ENCODE measurements at places on chromosomes 3 and 15.

GRCh38 chr3:10557781-10558373 lies 52.5 kb upstream of the ATP2B2 start:
- DNase-seq, result no peak

GRCh38 chr15:29127506-29128430 lies 141.9 kb downstream of the NSMCE3 start:
- DNase-seq, result no peak

DNA sequence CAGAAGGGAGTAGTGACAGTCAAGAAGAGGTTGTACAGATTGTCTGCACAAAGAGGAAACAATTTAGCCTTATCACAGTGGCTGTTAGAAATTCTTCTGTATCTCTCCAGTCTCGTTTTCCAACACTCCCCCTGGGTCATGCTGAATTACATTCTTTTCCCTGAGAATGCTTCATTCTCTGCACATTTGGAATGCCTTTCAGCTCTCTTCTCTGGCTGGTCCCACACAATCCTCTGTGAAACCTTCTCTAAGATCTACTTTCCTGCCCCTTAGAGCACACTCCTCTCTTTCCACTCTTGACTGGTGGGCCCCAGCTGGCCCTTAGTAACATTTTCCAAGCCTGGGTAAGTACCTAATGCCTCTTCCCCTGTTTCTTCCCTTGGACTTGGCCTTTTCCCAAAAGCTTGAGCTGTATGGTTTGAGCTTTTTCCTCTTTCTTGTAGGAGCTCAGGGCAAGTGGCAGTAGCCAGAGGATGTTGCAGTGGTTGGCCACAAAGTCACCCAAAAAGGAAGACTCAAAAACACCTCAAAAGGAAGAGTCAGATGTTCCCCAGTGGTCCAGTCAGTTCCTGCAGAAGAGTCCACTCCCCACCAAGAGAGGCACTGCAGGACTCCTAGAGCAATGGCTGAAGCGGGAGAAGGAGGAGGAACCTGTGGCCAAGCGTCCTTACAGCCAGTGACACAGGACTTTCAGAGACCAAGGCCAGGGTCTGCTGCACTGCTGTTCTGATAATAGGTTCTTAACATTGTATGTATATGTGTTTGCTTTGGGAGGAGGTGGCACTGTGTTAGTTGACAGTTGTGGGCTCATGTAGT lies 25.7 kb downstream of the HMCES start:
- no peak for DNase-seq

- no peak for DNase-seq
Observed at GRCh38 chr3:70620367-70620766, 307.9 kb upstream of the MDFIC2 start.

DNA sequence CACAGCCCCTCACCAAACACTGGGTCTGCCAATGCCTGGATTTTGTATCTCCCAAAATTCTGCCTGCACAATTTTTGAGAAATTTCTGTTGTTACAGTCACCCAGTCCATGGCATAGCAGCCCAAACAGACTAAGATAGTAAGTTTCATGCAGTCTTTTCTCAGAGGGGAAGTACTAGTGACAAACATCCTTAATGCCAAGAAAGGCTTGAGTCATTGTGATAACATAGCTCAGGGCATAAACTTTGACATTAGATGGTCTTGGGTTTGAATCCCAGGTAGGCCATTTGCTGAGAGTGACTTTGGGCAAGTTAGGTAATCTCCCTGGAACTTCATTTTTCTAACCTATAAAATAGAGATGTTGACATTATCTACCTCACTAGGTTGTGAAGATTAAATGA lies 36.1 kb upstream of the PFN2 start:
- no peak for DNase-seq

DNA sequence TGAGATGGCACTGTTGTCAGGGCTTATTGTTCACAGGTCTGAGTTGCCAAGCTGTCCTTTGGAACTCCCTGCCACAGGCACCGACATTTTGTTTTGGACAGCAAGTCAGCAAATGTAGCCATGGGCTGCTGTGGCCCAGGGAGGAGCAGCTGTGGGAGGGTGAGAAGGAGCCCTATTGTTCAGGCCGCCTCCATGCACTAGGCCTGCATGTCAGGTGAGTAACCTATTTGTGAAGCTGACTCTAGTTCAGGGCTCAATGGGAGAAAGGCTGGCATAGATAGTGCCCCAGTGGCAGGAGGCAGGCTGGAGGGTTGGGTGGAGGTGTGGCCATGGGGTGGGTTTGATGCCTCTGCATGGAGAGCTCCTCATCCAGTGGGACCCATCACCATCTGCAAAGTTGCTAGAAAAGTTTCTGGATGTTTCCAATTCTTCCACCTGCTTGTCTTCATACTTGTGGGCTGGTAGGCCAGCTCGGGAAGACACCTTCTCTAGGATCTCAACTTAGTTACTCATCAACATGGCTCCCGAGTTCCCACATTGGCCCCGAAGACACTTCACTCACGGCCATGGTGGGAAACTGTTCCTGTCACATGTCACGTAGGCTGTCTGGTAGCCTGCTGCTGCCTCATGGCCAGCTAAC lies 19.5 kb downstream of the AMOTL2 start:
- DNase-seq, result no peak

DNA sequence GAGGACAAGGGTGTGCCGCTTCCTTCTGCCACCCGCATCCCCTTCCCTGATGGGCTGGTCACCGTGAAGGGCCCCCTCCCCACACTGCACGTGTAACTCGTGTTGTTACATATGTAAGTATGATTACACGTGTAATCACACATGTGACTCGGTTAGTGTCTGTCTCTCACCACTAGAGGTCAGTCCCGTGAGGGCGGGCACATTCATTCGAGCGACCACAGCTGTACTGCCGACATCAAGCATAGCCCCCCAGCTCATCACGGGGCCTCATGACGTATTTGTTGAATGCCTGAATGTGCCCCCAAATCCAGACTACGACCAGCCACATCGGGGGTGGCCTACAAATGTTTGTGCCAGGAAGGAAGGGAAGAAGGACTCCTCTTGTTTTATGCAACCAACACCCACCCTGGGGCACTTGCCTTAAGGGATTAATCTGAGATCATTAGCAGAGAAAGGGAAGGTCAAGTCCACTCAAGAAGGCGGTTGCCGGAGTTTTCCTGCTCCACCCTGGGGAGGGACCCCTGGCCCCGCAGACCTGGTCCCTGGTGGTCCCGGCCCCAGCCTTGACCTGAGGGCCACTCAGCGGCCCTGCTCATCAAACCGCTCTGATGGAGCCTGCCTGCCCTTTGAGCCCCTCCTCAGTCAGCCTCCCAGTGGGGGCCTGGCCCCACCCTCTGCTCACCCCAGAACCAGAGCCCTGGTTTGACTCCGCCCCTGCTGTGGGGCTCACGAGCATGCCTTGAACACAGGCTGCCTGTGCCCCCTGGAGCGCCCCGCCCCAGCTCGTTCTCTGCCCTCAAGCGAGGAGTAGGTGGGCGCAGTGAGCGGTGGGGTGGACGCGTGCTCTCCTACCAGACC lies 52.8 kb downstream of the RGMA start:
- no peak for DNase-seq

DNA sequence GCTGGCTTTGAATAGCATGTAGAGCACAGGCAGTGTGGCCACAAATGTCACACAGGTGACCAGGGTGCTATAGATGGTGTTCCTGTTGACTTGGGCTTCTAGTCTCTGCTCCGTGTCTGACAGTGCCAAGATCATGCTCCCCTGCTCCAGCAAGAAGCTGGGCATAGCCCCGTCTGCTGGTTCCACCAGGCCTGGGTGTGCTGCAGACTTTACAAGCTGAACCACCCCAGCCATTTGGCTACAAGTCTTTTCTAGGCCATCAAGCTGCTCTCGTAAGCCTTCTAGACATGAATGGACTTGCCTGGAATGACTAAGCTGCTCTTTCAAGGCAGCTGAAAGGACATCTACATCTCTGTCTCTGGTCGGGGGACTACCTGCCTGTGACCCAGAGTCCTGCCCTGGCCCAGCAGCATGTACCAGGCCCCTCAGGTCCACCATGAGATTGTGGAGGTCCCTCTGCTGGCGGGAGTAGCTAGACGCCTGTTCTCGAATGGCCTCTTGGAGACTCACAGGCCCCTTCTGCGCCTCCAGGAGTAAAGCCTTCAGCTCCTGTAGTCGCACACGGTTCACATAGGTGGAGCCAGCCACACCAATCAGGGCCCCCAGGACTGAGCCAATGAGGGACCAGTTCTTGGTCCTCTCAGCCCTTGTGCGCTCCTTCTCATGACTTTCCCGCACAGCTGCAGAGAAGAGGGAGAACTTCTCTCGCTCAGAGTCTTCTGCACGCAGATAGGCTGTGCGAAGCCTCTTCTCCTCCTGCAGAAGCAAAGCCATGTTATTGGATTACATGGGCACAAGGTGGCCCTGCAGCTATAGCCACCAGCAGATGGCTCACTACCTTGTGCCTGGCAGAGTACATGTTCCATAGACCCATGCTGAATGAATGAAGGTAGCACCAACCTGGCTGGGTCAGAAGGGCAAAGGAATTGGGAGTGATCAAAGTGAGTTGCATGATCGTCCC lies 2.8 kb upstream of the PLXNB1 start:
- no peak for DNase-seq

DNA sequence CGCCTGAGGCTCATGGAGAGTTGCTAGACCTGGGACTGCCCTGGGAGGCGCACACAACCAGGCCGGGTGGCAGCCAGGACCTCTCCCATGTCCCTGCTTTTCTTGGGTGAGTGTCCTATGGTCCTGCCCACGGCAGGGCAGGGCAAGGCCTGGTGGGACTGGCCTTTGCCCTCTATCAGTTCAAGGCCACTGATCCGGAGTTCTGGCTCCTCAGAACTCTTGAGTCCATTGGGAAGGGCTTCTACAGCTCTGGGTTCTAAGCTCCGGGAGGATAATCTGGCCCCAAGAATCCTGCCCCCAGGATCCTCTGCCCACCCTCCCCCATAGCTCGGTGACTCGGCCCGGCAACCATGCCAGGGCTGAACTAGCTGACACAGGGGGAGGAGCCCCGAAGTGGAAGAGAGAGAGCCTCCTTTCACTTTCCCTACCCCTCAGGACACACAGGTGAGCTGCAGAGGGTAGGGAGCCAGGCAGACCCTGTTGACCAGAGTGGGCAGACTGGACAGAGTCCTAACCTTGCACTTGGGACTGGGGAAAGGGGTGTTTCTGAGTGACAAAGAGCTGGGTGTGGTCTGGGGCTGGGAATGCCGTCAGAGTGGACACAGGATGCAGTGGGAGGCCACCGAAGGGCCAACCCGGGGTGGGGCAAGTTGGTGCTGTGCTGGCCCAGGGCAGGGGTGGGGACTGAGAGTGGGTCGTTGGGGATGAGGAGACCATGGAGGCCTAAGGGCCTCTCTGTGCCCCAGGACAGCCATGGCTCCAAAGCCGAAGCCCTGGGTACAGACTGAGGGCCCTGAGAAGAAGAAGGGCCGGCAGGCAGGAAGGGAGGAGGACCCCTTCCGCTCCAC lies 664 bp downstream of the PARP3 start:
- no peak for DNase-seq

GRCh38 chr15:39602143-39602542 lies 21.3 kb downstream of the THBS1 start:
- DNase-seq, result no peak

DNA sequence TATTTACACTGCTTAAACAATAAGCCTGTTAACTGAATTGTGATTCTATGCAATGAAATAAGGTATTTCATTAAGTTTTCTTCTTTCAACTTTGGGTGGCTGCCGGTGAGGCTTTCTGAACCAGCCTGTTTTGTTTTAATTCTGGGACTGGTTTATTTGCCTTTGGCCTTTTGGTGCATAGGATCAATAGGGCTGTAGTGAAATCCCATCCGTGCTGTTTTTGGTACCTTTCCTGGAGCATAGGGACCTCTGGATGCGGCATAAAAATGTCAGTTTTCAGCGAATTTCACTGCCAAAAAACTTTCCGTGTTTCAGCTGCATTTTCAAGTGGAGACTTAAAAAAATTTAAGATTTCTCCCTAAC lies 514 bp downstream of the PLS1 start:
- DNase-seq, result no peak

GRCh38 chr3:14016900-14017475 lies 107.7 kb downstream of the CHCHD4 start:
- no peak for DNase-seq

- DNase-seq, result no peak
Observed at GRCh38 chr15:22851513-22851912, 13.0 kb downstream of the NIPA2 start.

- DNase-seq, result no peak
Observed at GRCh38 chr3:52527732-52528585, 5.7 kb downstream of the NT5DC2 start.

- DNase-seq, result peak; percentile 93
Observed at GRCh38 chr3:49673715-49674496, at the start of gene APEH. TSS of gene APEH (plus strand) at chr3:49674351. CDS start at chr3:49674402, 51 bp downstream.

Data from fibroblast of skin of left quadriceps (primary cell).